ENCODE measurements at places on chromosomes 6 and 20.

GRCh38 chr20:39069976-39070375 lies 107.8 kb downstream of the DHX35 start:
- no peak for DNase-seq

DNA sequence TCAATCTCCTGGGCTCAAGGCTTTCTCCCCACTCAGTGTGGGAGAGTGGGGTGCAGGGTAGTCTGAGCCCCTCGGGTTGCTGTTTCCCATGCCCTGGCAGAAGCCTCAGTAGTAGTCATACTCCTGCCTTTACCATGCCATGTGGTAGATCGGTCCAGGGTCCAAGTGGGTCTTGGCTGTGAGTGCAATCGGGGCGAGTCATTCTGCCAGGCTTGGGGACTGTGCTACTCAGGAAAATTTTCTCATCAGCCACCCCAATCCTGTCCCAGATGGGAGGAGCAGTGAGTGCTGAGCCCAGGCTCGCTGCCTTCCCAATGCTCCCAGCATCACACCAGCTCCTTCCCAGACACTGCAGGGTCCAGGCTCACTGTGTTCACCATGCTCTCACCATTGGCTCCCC lies 10.7 kb upstream of the RAET1L start:
- DNase-seq, result no peak

GRCh38 chr6:137846772-137847313 lies 20.2 kb upstream of the TNFAIP3 start:
- no peak for DNase-seq

- DNase-seq, result no peak
Measured at GRCh38 chr6:88499845-88500699, 333.9 kb upstream of the CNR1 start.

Measured in right atrium auricular region (tissue), 2 donors.